ENCODE measurements at places on chromosomes 7 and 10.

- DNase-seq, result no peak
Measured at GRCh38 chr10:125523347-125523746, 159.6 kb downstream of the TEX36 start.

- no peak for DNase-seq
Measured at GRCh38 chr7:28993371-28993770, 35.2 kb upstream of the TRIL start.

GRCh38 chr7:157840914-157841772, 504.3 kb downstream of the DNAJB6 start:
- no peak for DNase-seq

DNA sequence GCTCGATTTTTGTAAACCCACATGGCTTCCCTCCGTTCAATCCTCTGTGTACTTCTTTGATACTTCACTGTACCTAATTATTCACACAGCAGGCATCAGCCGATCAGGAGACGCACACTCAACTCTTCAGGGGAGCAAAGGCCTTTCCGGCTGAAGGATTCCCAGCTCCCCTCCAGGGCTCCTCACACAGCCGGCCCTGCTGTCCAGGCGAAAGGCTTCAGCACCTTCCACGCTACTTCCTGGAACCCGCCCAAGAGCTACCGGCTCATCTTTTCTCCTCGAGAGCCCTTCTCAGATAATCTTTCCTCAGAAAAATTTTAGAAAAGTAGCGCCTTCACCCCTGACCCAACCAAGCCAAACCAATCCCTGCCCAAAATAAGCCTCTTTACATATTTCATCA, 270.4 kb downstream of the ZMYND11 start:
- no peak for DNase-seq

GRCh38 chr7:87735360-87735759, 107.2 kb downstream of the RUNDC3B start:
- DNase-seq, result no peak

DNA sequence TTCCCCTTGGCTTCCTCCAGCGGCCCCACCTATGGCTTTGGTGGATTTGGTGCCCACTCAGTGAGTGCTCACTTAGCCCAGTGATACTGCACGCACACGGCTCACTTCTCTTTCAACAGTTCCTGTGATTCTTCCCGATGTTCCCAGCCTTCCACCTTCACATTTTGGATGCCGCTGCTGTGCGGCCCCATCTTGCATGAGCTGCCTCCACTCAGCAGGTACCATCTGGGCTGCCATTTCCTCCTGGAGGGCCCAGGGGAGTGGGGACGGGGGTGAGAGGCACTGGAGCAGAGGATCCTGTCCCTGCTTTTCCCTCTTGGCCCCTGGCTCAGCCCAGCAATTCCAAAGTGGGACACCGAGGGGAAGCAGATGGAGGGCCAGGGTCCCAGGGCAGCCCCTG, 323.3 kb upstream of the ZNF32 start:
- DNase-seq, result no peak

DNA sequence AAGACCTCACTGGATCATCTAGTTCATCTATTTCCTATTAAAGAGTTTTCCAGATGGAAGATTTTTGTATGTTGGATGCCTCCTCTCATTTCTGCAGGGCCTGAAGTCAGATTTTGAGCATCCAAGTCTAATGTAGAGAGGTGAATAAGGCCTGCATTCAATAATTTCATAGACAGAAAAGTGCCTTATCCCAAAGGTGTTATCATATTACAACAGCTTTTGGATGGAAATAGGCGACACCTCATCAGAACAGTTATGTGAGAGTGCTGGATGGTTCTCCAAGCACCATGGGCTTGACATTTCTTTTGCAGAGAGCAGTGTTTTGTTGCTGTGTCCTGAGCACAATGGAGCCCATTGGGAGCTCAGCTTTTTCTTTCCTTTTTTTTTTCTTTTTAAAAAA, 162.4 kb upstream of the MEOX2 start:
- no peak for DNase-seq

DNA sequence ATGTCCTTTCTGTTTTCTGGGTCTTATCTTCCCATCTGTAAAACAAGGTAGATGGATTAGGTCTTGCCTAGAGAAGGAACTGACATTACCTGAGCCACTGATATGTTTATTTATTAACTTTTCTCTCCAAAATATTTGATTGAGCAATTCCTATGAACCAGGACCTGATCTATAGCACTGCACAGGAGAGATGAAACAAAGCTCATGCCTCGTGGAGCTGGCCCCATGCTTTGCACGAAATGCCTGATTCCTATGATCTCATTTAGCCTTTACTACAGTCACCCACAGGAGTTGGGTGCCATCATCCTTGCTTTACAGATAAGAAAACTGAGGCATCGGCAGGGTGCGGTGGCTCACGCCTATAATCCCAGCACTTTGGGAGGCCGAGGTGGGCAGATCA, 48.2 kb upstream of the ZMIZ1 start:
- DNase-seq, result no peak

DNA sequence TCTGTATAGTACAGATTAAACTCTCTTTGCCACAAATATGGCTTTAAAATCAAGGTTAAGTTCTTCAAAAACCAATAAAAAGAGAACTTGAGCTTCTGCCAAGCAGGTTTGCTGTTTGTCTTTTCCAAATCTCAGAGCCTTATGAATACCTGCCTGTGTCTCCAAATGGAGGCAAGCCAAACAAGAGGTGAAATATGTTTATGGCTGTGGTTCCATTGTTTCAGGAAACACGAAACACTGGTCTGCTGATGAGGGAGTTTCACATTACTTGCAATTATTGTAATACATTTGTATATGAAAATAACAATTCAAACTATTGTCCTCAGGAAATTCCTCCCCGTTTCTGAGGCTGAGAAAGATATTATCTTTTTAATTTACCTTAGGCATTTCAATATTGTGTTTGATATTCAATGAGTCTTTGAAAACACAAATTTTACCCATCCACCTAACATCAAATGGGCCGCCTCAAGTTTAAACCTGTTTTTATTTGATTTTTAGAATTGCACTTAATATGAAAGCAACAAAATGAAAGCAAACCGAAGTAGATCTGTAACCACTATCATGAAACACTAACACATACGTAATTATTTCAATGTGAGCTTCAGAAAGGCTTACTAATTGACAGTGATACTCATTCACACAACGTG, 359.3 kb downstream of the HGF start:
- DNase-seq, result no peak

GRCh38 chr7:145082366-145083161, 246.7 kb upstream of the TPK1 start:
- no peak for DNase-seq

DNA sequence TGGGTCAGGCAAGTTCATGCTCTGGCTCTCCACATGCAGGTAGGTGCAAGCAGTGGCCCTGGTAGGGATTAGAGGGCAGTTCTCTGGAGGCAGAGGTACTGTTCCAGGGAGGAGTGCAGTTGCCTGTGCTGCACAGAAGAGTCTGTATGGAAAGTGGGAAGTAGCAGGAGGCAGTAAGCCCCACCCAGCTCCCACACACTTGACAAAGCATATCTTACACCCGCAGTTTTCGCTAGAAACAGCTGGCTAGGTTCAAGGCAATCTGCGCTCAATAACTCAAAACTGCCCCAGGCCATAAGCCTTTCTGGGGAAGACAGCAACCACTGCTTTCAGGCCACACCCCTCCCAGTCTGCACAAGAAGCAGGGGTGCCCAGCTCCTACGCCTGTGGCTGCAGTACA, 33.1 kb upstream of the ARMC3 start:
- no peak for DNase-seq

- DNase-seq, result peak; percentile 92
Measured at GRCh38 chr7:99380823-99381663, 6.5 kb downstream of the ARPC1B start.

DNA sequence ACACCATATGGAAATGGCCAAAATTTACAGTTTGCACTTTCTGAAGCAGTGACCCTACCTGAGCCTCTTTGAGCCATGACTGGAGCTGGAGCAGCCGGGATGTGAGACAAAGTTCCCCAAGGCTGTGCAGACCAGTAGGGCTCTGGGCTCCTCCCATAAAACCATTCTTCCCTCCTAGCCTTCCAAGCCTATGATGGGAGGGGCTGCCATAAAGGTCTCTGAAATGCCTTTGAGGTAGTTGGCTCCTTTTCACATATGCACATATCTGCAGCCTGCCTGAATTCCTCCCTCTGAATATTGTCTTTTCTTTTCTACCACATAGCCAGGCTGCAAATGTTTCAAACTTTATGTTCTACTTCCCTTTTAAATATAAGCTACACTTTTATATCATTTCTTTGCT, 516.6 kb upstream of the POM121L12 start:
- no peak for DNase-seq

DNA sequence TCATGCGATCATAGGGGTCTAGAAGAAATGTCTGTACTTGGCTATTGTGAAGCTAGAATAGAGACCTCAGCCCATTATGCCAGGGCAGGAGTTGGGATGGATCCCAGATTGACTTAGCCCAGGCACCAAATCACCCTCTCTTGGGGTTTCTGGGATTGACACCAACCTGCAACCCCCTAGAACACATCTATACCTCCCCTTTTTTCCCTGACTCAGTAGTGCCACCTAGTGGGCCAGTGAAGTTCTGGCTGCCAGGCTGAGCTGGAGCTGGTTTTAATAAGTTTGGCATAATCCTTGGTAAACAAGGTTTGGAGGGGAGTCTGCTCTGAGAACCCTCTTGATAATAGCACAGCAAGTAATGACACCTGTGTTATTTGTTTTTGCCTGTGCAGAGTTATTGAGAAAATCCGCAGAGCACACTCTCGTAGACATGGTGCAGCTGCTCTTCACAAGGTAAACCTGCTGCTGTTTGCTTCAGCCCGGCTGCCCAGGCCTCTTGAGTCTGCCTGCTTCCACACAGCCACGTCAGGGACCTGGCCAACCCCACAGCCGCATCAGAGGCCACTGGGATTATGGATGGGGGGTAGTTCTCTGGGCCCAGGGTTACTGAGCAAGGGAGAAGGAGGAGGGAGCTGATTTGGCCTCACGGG, 43.3 kb upstream of the NFKB2 start:
- DNase-seq, result peak; percentile 66

DNA sequence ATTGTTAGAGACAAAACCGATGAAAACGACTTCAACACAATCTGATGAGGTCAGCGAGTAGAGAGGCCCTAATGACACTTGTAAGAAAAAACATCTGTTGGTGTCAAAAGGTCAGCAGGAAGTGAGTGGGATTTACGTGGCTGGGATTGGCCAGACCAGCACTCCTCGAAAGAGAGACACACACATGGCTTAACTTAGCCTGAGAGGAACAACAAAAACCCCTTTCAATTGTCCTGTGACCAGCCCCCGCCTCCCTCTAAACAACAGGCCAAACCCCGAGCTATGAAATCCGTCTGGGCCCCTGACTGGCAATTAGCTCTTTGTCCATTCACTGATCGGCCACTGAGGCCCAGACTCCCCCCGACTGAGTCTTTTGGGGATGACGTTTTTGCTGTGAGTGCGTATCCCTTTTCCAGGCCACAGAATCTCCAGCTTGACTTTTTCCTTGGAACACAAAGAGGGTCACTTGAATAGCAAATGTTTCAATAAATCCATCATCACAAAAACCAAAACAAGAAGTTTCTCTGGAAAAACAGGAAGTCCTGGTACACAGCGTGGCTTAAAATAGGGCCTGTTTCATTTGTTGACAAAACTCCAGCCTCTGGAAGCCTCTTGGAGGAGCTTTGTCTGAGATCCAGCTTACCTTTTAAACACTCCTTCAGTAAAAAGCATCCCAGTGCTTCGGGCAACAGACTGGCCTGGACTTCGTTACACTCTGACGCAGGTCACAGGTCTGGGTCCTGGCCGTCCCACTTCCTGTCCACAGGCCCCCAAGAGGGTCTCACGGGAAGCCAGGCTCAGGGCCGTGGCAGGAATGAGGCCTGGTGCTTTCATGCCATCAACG, 103.0 kb downstream of the CTBP2 start:
- no peak for DNase-seq

DNA sequence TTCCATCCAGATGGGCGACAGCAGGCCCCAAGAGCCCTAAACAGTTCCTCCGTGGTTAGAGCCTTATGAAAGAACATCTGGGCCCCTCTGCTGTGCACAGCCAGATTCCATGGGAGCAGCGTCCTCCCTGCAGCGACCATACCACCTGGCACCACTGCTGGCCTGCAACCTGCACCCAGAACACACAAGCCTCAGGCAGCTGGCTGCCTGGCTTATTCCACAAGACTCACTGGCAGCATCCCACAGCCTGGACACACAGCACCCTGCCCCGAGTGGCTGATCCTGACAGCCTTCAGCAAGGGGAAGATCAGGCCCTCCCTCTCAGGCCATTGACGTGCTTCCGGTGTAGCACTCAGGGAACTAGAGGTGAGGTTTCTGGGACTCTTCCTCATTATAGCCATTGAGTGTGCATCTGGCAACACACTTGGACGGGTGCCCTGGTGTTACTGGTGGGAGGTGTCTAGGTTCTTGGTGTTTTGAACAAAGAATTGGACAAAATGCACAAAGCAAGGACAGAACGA, 33.7 kb upstream of the ERCC6 start:
- DNase-seq, result no peak

DNA sequence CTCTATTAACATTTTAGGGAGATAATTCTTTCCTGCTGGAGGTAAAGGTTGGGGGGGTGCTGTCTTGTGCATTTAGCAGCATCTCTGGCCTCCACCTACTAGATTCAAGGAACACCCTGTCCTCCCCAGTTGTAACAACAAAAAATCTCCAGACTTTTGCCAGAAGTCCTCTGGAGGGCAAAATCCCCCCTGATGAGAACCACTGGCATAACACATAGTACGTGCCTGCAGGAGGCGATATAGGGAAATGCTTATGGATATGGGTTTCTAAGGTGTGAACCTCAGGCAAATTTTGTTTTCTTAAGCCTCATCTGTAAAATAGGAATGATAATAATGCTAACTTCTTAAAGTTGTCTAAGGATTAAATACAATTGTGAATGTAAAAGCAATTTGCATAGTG, 2.9 kb upstream of the OSBPL3 start:
- DNase-seq, result no peak

- DNase-seq, result no peak
Measured at GRCh38 chr10:14365266-14365665, 34.5 kb upstream of the FRMD4A start.

DNA sequence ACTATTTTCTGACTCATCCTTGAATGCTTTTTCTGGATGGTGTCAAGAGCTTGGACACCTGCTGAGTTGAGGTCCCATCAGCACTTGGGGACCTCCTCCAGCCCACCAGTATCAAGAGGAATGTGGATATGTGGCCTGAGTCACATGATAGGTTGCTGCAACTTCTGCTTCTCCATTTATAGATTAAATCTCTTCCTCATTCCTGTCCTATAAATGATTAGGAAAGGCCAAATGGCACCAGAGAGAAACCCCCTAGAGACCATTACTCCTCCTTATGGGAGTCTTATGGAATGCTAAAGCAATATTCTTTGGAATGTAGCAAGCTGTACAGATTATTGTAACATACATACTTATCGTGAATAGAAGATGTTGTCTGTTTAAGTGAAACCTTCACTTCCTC, 85.6 kb downstream of the NEUROD6 start:
- DNase-seq, result no peak

- no peak for DNase-seq
Measured at GRCh38 chr7:21753071-21753470, 192.6 kb downstream of the CDCA7L start.

- DNase-seq, result no peak
Measured at GRCh38 chr7:7789551-7789988, 71.2 kb upstream of the RPA3 start.
